ENCODE measurements at places on chromosomes 13 and 19.

GRCh38 chr13:109707742-109708617 lies 78.4 kb downstream of the IRS2 start:
- DNase-seq: no peak

GRCh38 chr13:93341517-93341916 lies 114.9 kb downstream of the GPC6 start:
- DNase-seq: no peak

DNA sequence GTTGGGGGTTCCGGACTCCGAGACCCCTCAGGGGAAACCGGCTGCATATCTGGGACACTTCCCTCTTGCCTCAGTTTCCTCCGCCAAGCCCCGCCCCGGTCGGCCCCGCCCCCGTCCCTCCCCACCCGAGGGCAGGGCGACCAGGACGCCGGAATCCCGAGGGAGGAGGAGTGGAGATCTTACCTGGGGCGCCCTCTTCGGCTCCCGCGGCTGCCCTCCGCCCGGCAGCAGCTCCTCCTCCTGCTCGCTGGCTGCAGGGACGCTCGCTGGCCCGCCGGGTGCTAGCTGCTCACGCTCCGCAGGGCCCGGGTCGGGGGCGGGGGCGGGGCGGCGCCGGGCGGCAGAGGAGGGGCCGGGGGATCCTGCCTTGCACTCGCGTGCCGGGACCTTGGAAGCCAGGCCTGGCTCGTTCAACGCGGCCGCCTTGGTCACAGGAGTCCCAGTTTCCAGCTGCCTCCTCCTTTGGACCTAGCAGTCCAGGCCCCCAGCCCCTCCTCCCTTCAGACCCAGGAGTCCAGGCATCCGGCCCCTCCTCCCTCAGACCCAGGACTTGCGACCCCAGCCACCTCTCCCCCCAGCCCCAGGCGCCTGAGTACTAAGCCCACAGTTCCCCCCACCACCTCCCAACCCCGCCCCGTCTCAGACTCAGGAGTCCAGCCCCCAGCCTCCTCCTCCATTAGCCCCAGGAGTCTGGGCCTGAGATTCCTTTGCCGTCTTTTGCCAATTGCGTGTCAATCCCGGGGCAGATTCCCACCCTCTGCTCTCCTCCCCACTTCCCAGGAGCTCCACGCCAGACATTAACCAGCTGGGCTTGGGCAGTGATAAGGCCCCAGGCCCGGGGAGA lies at the start of gene NTF4:
Gene NTF4, minus strand, starts transcription at position 51 of the 844 bp plus-strand sequence. CDS start 2,821 bp downstream, outside the sequence.
- no peak for DNase-seq

DNA sequence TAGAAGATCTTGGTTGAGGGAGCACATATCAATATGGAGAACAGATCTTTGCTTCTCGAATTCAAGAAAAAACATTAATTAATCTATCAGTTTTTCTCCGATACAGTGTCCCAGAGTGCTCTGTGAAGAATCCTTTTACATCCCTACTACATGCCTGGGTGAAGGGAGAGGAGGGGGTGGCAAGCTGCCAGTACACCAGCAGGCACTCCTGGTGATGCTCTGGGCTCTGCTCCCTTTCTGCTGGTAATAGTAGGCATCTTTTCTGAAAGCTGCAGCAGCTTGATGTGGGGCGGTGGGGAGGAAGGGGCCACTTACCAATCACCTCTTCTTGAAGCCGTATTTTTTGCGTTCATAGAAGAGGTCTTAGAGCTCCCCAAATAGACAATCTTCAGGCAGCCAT lies 30.7 kb downstream of the PBX4 start:
- DNase-seq: no peak

DNA sequence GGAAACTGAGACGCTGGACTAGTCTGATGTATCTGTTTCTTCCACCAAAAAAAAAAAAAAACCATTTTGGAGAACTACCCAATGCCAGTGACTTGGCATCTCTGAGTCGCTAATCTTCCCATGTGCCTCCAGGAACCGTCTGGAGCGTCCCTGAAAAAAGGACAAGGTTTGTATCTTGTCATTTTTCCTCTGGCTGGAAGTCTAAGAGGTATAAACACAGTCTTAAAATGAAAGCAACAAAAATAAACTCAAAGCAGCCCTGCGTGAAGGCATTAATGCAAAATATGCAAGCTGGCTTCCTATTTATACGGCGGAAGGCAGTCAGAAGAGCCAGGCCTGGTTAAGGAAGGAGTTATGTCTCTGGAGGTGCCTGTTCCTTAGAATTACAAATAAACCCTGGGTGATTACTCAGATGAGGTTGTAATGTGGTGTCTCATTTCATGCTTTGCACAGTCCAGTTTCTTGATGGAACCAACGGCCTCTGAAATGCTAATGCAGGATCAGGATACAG lies 20.3 kb downstream of the ACTN4 start:
- DNase-seq: no peak

- no peak for DNase-seq
Observed at GRCh38 chr19:46068345-46069258, 27.8 kb upstream of the IGFL4 start.

GRCh38 chr13:92300651-92301050 lies 902.2 kb downstream of the GPC5 start:
- no peak for DNase-seq

DNA sequence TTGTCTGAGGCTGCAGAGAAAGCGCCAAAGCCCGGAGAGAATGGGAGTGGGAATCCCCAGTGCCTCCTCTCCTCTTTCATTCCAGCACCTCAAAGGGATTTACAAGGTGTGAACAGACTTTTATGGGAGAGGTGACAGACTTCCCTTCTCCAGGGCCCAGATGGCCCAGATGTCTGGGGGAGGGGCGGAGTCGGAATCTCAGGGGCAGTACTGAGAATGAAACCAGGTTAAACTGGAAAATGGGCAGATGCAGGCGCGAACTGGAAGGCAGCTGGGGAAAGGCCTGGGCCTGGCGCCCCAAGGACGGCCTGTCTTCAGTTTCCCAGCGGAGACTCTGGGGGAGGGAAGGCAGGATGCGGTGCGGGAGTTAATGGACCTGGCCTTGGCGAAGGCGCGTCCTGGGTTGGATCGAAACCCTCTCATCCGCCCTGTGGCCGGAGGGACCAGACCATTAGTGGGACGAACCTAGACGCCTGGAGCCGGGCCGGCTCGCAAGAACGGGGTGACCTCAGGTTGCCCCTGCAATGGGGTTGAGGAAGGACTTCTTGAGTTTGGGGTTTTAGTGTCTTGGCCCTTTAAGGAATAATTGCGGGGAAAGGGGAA lies 592 bp upstream of the TRIP10 start:
- no peak for DNase-seq

DNA sequence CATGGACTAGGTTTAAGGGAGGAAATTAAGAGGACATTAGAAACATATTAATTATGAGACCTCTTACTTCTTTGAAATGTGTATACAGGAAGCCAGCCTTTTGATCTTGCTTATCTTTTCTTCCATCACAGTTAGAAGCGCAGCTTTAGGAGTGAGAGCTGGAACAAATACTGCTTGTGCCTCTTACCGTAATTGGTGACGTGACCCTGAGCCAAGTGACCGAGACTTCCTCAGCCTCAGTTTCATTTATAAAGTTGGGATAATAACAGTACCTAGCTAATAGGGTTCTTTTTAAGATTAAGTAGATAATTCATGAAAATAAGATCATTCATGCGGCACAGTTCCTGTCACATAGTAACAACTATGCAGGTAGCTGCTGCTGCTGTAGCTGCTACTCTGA lies 18.5 kb downstream of the FREM2 start:
- DNase-seq: no peak

DNA sequence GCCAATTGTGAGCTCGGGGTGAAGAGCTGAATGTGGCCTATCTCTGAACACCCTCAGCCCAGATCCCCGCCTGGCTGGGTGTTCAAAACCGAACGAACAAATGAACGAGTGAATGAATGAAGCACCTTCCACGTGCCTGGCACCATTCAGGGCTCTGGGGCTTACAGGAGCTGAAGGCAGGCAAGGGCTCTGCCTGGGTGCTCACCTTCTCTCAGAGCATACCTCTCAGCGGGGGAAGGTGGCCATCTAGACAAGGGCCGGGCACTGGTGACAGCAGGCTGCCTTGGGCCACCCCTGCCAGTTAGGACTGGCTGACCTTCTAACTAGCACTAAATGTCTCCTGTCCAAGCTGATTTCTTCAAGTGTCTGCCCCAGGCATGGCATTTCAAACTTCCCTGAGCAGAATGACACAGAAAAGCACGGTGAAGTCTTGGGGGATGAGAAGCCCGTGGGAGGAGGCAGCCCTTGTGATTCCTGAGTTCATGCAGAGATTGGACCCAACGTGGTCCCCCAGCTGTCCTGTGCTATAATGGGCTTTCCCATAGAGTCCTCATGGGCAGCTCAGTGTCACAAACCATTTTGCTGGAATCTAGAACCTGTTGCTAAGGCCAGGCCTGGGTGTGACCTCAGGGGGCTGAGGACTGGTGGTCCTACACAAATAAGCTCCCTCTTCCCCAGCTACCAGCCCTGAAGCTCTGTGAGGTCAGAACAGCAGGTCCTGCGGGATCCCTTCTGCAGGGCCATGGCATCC lies 27.9 kb upstream of the VSTM2B start:
- no peak for DNase-seq

DNA sequence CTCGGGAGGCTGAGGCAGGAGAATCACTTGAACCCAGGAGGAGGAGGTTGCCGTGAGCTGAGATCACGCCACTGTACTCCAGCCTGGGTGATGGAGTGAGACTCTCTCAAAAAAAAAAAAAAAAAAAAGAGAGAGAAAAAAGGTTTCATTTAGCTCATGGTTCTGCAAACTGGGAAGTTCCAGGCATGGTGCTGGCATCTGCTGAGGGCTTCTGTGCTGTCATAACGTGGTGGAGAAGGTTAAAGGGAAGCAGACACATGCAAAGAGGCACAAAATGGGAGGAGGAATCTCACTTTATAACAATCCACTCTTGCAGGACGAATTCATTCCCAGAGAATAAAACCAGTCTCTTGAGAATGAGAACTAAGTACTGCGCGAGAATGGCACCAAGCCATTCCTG lies 34.9 kb upstream of the SIAH3 start:
- no peak for DNase-seq

- no peak for DNase-seq
Observed at GRCh38 chr13:58906329-58907007, 1257.3 kb downstream of the DIAPH3 start.

GRCh38 chr13:93522501-93522900 lies 295.9 kb downstream of the GPC6 start:
- DNase-seq: no peak

DNA sequence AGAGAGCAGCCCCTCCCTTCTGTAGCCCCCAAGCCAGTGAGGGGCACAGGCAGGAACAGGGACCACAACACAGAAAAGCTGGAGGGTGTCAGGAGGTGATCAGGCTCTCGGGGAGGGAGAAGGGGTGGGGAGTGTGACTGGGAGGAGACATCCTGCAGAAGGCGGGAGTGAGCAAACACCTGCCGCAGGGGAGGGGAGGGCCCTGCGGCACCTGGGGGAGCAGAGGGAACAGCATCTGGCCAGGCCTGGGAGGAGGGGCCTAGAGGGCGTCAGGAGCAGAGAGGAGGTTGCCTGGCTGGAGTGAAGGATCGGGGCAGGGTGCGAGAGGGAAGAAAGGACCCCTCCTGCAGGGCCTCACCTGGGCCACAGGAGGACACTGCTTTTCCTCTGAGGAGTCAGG lies 4.2 kb downstream of the KLK3 start:
- no peak for DNase-seq

GRCh38 chr19:7832781-7833180 lies 2.8 kb downstream of the EVI5L start:
- no peak for DNase-seq

DNA sequence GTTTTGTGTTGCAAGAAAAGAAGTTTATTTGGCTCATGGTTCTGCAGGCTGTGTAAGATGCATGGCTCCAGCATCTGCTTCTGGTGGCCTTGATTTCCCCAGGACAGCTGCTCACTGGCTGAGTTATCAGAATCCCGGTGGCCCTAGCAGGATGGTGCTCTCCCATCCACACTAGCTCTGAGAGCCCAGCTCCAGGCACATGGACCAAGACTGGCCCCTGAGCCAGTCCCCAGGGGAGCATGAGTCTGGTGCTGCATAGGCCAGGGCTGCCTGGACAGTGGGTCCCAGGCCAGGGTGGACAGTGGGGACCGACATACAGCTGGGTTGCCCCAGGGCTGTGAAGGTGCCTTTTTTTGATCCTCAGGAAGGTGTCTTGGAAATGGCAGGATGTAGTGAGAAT lies 10.4 kb downstream of the ADGRE2 start:
- DNase-seq: no peak

GRCh38 chr19:28169168-28169887 lies 1043.6 kb downstream of the UQCRFS1 start:
- DNase-seq: no peak

- DNase-seq: no peak
Observed at GRCh38 chr13:66996503-66996902, 233.6 kb downstream of the PCDH9 start.

GRCh38 chr19:10815007-10815536 lies 20.9 kb downstream of the TMED1 start:
- DNase-seq: no peak

DNA sequence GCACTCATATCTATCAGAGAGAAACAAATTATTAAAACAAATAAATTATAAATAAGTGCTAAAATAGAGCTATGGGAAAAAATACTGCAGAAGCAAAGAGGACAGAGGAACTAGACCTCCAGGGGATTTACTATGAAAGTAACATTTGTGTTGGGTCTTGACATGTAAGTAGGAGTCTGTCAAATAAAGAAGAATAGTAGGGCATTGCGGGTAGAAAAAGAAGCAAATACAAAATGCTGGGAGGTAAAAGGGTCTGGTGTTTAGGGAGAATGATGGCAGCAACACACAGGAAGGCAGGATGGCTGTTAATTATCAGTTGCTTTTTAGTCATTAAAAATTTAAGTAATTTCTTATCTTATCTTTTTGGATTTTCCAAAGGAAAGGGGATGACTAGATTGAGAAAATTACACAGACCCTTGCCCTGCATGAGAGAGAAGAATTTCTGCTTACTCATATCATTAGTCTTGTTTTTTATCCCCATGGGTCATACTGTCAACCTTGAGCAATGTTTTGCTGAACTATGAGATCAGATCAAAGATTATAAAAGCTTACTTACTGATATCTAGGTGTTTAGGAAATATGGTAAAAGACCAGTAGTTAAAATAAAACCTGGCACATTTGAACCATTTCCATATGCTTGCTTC lies 472.7 kb downstream of the DIAPH3 start:
- no peak for DNase-seq

Data from esophagus squamous epithelium (tissue), 5 donors.